ENCODE measurements at places on chromosomes 3 and 15.

GRCh38 chr3:122578069-122578740 is 755 bp downstream of the PARP15 start:
- DNase-seq: no peak

DNA sequence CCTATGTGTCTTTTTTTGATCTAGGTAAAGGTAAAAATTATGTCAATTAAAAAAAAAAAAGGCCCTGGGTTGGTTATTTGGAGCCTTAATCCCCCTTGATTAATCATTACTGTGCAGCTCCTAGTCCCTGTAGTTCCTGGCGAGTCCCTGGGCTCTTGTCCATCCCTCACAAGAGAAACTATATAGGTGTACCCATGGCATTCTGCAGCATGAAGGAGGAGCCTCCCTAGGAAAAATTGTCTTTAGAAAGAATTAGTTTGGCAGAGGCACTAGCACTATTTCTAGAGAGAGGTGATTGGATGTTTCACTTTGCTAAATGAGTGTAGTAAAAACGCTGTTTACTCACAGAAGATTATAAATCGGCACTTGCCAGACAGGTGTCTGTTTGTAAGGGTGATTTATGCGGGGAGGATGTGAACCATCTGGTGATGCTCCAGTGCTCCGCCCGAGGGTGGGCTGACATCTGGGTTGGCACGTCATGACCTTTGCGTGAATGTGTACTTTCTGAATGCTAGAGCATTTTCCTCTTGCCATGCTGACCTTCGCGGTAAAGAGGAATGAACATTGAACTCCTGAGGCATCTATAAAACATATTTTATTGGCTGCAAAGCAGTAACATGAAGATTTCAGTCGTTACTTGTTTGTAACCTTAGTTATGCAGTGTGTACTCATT is 12.6 kb downstream of the PLCL2 start:
- DNase-seq: peak; percentile 24

DNA sequence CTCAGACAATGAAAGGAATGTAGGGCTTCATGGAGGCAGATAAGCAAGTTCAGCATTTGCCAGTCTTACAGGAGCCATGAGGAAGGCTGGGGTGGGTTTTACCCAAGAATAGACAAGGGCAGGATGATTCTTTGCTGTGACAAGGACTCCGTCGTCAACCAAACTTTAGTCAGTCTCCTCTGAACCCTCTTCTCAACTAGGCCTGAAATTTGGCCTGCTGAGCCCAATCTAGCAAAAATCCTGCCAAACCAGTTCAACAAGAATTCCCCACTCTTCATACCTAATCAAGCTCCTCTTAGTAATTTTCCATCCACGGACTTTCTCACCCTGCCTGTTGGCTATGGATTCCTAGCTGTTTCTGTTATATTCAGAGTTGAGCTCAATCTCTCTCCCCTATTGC is 280.5 kb downstream of the TBL1XR1 start:
- peak; percentile 68 for DNase-seq

DNA sequence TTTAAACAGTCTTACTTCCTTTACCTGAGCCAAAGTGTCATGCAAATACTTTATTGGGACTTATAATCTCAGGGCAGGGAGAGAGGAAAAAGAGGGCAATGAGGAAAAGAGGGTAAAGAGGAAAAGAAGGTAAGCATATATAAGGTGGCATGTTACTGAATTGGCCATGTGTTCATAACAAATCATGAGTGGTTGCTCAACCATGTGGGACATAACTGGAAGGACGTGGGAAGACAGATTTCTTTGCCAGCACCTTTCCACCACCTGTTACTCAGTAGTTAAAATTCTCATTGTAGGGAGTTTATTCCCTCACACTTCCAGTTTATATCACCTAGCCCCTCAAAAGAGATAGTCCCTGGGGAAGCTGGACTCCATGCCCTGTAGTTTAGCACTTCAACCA is 54.7 kb upstream of the TPRG1 start:
- no peak for DNase-seq

DNA sequence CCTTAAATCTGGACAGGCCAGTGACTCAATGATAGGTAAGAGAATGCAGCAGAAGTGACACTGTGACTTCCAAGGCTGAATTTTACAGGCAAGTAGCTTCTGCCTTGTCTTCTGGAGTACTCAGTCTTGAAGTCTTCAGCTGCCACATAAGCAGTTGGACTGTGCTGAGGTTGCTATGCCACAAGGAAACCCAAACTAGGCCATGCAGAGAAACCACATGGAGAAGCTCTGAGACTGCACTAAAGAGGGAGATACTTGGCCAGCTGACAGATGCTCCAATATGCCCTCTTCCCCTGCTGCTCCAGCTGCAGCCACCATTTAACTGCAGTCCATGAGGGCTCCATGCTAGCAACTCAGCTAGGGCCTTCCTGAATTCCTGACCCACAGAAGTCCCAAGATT is 119.4 kb upstream of the GADL1 start:
- no peak for DNase-seq

DNA sequence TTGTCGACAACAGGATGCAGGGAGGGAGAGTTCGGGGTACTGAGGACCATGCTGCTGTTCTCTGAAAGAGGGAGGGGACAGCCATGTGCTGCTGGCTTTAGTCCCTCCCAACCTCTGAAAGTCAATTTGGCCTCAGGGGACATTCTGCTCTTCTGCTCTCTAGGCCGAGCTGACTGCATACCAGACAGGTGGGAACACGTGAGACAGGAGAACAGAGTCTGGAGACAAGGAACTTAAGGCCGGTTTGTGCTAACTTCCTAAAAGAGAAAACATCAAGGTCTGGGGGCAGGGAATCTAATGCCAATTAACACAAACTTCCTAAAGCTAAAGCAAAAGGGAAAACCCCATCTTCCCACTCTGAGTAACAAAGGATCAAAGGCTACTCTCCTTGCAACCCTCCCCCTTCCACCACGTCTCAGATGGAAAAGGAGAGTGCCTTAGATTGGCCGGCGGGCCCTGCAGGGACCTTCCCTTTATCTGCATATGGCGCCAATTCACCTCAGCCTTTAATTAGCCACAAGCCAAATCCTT is 41.0 kb downstream of the SLCO2A1 start:
- no peak for DNase-seq

GRCh38 chr15:43957724-43958123 is 130.9 kb downstream of the WDR76 start:
- no peak for DNase-seq

DNA sequence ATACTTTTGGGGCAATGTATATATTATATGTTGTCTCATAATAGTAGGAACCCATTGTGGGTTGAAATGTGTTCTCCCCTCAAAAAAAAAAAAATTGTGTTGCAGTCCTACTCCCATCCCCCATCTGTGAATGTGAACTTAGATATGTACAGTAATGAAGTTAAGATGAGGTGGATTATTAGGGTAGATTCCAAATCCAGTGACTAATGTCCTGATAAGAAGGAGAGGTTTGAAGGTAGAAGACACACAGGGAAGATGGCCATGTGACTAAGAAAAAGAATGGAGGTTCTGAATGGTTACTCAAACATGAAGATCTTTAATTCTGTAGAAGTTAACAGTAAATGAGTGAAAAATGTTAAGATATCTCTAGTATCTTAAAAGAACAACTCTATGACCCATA is 3.0 kb upstream of the ATOSA start:
- no peak for DNase-seq

DNA sequence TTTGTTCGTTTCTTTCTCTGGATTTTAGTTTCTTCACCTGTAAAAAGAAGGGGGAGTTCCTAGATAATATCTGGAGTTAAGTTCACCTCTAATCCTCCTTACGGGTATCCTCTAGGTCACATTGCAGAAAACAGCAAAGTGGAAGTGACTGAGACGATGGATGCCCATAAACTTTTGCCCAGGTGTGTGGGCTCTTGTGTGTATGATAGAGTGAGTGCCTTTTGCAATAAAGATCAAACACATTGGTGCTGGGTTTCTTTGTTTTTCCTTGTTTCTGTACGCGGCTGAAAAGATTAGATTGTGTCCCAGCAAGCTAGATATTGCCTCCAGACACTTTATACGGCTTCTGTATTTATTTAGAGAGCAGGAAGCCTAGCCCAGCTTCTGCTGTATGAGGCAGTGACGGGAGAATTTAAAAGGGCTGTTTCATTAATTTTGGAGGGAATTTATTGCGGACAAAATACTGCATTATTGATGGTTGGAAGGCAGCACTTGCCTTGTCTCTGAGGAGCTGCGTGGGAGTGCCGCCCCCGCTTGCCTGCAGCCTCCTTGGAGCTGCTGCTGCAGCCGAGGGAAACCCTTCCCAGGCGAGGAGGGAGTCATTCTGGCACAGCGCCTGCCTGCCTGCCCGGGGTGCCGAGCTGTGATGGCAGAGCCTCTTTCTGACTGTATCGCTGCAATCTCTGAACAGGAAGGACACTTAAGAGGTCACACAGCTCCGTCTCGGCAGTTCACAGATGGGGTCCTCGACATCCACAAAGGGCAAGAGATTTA is 38.5 kb downstream of the PYDC2 start:
- DNase-seq: peak; percentile 80

DNA sequence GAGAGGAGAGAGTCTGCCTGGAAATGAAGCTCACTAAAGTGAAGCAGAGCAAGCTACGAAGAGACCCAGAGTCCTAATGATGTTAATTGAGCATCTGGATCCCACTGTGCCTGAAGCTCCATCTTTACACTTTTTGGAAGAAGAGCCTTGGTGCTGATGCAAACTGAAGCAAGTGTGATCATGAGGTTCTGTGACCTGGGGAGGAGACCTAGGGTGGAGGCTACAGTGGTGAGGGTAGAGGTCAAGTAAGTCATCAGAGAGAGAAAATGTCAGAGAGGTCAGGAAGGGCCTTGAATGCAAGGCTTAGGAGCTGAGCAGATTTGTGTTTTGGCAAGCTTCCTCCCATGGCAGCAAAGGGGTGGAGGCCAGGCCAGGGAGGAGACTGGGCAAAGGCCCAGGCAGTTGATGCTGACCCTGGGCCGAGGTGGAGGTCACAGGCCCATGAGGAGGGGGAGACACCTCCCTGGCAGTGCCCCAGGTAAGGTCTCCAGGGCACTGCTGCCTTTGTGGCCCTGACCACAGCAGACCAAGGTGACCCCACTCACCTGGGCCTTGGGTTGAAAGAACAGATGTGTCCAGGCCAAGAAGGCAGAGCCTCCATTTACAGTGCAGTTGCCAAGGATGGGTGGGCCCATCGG is 1.6 kb downstream of the GRIP2 start:
- no peak for DNase-seq

GRCh38 chr3:53303957-53304356 is 43.4 kb downstream of the DCP1A start:
- no peak for DNase-seq

- DNase-seq: no peak
Observed at GRCh38 chr3:109375975-109376374, 38.6 kb upstream of the DPPA4 start.

DNA sequence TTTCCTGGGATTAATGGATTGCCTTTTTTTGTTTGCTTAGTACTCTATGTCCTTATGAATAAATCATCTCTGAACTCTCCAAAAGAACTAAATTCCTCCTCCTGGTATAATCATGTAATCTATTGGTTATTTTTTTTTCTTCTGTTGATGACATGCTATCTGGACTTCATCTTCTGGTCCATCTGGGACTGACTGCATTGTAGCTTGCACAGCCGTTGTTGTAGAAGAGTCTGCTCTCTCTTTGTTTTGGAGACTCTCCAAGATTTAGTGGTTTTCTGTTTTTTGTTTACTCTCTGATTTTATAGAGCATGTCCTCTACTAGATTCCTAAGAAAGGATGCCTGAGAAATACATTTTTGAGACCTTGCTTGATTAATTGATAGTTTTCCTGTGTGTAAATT is 19.1 kb downstream of the IREB2 start:
- no peak for DNase-seq

GRCh38 chr15:67070892-67071664 is 5.7 kb downstream of the SMAD3 start:
- DNase-seq: no peak

DNA sequence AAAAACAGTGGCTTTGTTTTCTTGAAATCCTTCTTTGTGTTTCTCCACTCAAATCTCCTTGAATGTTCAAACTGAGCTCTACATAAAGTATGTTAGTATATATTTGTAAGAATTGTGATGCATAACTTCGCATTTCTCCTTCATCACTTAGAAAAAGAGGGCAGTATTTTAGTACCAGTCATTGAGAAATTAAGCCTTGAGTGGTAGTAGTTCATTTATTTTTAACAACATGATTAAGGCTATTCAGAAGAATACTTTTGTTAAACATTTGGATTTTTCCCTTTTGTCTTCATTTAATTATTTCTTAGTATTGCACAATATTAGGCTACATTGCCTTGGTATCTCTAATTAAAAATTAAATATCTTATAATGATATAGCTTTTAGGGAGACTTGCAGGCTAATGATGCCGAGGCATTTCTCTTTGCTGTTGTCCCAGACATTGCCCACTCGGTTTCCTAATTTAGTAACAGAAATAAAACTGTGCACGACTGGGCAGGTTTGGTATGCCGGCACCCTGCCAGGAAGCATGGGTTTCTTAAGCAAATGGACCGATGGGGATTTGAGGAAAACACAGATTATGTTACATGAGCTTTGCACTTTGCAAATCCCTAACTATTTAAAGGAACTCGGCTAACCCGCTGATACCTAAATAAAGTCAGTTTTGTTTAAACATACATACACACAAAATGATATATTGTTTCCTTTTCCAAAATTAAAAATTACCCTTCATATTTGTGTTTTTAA is 54.7 kb downstream of the LRRC28 start:
- DNase-seq: peak; percentile 22

DNA sequence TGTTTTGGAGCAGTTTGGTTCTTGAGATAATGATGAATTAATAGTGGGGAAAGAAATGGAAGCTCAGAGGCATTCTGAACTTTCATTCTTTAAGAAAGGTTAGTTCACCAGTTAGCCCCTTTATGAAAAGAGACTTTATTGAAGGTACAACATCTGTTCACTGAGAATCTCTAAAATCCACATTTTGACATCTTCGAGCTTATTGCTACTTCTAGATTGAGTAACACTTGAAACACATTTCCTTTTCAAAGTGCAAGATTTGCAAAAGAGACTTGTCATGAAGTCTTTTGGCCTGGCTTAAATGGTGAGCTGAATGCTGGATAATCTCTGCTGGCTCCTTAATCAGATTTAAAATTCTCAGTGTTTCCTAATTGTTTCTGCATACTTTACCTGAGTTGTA is 42.3 kb downstream of the RAB8B start:
- no peak for DNase-seq

- no peak for DNase-seq
Observed at GRCh38 chr15:71400294-71400693, 285.0 kb downstream of the THSD4 start.

GRCh38 chr15:90564051-90564450 is 34.3 kb downstream of the CRTC3 start:
- no peak for DNase-seq

DNA sequence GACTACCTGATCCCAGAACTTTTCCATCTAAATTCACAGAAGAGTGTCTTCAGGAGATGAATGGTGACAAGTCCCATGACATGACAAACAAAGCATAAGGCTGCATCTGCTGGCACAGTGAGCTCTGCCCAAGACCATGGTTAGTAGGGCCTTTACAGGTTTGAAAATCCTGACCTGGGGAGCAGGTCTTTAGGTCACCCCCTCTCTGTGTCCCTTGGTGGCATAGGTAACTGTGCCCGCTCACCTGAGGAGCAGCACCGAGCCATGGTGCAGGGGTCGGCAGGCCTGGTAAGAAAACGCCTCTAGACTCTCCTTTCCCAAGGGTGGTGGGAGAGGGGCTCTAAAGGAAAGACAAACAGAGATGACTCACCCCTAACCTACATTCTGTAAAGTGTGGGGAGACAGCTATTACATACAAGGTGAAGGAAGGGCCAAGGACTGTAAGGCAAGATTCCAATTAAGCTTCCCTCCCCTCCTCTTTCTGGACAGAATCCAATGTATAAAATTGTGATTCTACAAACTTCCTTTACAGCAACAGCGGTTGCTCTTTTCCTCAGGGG is 74.0 kb downstream of the SATB1 start:
- no peak for DNase-seq
